Dermis blood vessel endothelial cell (primary cell): ENCODE measurements at places on chromosomes 6 and 20.

- no peak for DNase-seq
Observed at GRCh38 chr6:80336911-80337310, 230.4 kb downstream of the BCKDHB start.

GRCh38 chr6:73743556-73743955, 47.6 kb downstream of the CD109 start:
- DNase-seq, result no peak

- no peak for DNase-seq
Observed at GRCh38 chr20:1801929-1802306, 93.3 kb upstream of the SIRPA start.

GRCh38 chr6:107730683-107731314, 93.3 kb downstream of the SCML4 start:
- DNase-seq, result no peak

DNA sequence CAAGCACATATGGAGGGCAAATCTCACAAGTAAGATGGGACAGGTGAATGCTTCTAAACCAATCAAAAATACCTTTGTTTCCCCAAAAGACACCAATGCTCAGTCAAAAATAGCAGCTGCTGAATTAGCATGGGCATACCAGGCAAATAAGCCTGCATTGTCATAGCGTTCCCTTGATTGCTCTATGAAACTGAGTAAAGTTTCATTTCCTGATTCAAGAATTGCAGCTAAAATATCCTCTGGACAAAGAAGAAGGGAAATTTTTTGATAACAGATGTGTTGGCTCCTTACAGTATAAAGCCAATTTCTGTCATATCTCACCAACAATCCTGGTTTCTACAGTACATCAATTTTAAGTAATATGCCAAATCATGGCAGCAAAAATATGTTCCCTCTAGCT, 3.3 kb upstream of the TMEM14A start:
- DNase-seq, result no peak

DNA sequence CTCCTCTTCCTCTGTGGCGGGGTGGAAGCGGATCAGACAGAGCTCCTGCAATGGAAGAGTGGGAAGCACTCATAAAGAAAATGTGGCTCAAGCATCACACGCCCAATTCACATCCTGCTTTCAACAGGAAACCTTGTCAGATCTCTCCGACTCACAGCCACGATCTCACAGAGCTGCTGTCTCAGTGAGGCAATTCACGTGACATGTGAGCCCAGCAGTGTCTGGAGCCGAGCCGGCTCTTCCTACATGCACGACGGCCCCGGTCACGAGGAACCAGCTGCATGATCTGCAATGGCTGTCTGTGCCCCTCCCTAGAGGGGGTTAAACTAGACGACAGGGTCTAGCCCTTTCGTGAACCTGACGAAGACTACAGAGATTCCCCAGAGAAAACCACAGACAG, 29.5 kb upstream of the TCFL5 start:
- DNase-seq, result peak; percentile 22

- no peak for DNase-seq
Observed at GRCh38 chr20:631101-631500, 21.0 kb upstream of the TCF15 start.

- DNase-seq, result no peak
Observed at GRCh38 chr20:18057101-18057993, at the start of gene OVOL2. Gene OVOL2 (minus strand): TSS chr20:18057916. CDS start chr20:18057634, 282 bp downstream.

GRCh38 chr6:28635547-28636158, 110.0 kb downstream of the GPX5 start:
- DNase-seq, result no peak

DNA sequence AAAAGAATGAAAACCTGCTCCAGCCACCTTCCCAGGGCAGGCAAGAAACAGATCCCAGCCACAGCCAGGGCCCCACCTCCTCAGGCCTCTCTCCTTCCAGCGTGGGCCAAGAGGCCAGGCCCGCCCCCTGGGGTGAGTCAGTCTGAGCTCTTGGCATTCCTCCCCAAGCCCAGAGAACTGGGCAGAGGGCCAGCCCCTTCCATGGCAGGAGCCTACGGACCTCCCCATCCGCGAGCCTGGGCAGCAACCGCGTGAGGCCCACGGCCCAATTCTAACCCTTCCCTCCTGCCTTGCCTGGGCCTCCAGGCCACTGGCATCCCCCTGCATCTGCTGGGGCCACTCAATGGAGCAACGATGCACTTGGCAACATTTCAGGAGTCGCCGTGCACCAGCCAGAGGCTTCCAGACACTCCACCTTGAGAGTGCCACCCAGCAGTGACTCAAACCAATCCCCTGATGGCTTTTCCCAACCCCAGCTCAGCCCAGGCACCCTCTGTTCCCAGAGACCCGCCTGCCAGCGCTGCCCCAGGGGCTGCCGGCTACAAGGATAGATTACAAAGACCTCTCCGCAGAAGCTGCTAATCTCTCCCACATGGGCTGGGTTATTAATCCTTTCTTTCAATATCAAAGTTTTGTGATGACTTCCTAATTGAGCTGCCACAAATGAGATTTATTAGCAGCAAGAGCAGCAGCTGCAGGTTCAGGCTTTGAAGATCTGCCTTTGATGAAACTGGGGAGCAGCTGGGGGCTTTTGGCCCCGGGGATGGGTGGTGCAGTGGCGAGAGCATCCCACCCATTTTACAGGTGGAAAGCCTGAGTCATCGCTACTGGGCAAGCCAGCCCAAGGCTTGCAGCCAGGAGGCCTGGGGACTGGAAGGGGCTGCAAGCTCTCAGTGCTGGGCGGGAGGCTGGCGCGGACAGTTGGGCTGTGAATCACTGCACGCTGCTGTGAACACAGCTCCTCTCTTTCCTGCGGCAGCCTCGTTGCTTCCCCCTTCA, 85.7 kb downstream of the NFATC2 start:
- DNase-seq, result peak; percentile 98

DNA sequence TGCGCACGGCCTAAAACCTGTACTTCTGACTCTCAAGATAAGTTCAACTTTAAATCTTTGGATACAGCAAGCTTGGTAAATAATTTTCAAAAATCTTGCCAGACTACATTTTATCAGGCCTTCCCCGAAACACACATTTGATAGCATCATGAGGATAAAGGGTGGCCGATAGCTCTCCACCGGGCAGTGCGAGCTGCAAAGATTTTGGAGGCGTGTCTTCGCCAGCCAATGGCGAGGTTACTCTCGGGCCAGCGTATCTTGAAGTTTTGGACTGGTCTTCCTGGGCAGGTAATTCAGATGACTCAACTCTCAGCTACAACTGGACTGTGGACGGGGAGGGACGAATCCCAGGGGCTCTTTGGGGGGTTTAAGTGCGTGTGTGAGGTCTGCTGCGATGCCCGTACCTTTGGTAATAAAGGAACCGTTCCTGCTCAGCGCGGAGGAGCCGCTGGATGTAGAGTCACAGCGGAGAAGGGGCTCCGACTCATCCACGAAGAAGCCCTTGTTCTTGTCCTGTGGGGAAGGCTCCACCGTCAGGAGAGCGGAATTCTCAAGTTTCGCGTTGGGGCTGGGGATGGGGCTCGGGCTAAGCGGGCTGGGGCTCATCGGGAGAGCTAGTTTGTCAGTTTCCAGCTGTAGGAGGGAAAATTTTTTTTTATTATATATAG, 75.3 kb downstream of the TNFRSF21 start:
- DNase-seq, result no peak

GRCh38 chr20:3235666-3236324, 3.2 kb downstream of the SLC4A11 start:
- peak; percentile 41 for DNase-seq

GRCh38 chr6:170067181-170067641, 223.7 kb downstream of the DLL1 start:
- DNase-seq, result no peak

- no peak for DNase-seq
Observed at GRCh38 chr6:98116455-98116854, 717.9 kb upstream of the POU3F2 start.

DNA sequence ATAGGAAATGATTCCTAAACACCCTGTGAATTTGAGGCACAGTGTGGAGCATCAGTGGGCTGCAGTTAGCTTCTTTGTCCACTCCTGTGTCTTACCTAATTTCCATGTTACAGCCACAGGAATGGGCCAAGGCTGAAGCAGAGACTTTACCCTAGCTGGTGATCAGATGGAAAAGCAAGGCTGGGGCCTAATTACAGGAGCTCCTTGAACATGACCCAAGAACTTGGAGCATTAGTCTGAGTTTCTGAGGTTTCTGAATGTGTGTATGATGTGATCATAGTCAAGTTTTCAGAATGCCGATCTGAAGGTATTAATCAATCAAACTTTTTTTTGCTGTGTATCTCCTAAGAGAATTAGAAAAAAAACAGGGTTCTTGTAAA, 18.0 kb downstream of the HECA start:
- DNase-seq, result no peak

DNA sequence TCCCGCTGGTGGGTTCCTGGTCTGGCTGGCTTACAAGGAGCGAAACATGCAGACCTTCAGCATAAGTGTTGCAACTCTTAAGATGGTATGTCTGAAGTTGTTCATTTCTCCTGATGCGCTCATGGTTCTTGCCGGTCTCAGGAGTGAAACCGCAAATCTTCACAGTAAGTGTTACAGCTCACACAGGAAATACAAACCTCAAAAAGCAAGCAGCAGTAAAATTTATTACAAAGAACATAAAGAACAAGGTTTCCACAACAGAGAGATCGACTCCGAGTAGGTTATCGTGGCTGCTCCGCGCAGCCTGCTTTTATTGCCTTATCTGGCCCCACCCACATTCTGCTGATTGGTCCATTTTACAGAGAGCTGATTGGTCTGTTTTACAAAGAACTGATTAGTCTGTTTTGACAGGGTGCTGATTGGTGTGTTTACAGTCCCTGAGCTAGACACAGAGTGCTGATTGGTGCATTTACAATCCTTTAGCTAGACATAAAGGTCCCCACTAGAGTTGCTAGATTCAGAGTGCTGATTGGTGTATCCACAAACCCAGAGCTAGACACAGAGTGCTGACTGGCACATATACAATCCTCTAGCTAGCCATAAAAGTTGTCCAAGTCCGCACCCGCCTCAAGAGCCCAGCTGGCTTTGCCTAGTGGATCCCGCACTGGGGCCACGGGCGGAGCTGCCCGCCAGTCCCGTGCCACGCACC, 39.2 kb downstream of the TRIM27 start:
- DNase-seq, result no peak

DNA sequence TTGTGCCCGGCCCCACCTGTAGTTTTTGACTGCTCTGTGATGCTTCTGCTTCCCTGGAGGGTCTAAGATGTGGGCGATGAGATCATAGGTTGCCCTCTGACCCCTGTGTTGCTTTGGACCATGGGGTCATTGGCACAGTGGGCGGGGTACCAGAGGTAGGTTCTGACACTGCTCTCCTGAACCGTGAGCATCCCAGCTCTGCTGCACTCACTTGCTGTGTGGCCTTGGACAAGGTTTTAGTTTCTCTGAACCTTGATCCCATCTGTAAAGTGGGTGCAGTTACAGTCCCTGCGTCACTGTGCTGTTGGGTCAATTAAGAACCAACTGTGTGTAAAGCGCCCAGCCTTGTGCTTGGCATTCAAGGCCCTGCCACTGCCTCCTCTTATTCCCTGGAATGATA, 30.9 kb downstream of the SRC start:
- DNase-seq, result no peak

DNA sequence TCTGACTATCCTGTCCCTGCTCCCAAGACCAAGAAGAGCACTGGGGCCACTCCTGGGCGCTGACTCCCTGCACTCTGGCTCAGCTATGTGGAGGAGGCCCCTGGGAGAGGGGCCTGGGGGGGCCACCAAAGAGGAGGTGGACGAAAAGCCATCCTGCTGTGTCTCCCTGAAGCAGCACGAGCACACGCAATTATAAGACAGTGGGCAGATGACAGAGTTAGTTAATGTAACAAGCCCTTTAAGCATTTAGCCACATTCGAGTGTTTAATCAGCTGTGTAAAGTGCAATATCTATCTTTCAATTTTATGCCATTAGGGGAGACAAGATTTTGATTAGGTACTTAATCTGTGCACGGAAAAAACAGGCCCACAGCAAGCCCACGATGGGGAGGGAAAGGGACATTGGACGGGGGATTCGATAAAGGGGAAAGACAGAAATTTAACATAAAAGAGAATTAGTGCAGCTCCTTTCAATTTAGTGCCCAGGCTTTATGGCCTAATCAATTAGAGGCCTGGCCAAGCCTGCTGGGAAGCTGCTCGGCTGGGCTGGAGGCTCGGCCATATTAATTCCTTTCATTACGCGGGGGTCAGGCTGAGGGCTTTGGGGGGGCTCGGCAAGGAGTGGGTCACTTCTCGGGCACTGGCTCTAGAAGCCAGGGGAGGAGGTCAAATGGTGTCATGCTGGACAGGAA, 286.2 kb downstream of the DHX35 start:
- no peak for DNase-seq

GRCh38 chr6:147618927-147619326, 110.4 kb downstream of the SAMD5 start:
- no peak for DNase-seq

DNA sequence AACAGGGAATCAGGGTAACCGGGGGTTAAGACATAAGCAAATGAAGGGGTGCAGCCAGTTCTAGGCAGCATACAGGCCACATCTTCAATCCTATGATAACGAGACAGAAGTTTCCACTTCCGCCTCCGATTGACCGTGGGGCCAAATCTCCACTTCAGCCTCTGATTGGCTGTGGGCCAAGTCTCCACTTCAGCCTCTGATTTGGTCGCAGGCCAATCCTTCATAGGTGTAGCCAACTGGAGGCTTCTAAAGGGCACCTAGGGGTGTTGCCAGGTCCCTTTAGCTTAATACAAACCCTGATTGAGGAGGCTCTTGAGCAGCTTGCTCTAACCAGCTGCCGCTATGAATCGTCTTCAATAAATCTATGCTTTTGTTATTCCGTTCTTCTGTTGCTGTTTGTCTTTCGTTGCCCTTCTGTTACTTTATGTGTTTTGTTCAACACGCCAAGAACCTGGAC, 2.1 kb upstream of the ERGIC3 start:
- peak; percentile 6 for DNase-seq
